ENCODE measurements at places on chromosomes 5 and 9.

- H3K27me3 ChIP-seq, result peaks cover 76% of the 10 kb centered on the region
- H3K36me3 ChIP-seq, result no peaks in the 10 kb centered on the region
- no peak overlapping the region for H3K27ac ChIP-seq
- peak; percentile 14 for DNase-seq
- H3K4me3 ChIP-seq, result no peak overlapping the region
- peaks cover 18% of the 10 kb centered on the region for H3K4me1 ChIP-seq
Observed at GRCh38 chr5:1643651-1644392, 120.1 kb upstream of the LPCAT1 start.

GRCh38 chr5:159489779-159490178, 159.5 kb upstream of the IL12B start:
- peaks cover 12% of the 10 kb centered on the region for H3K27me3 ChIP-seq
- no peak for DNase-seq
- H3K27ac ChIP-seq, result no peak overlapping the region
- H3K4me1 ChIP-seq, result no peaks in the 10 kb centered on the region
- no peaks in the 10 kb centered on the region for H3K36me3 ChIP-seq

- H3K36me3 ChIP-seq, result peaks cover 39% of the 10 kb centered on the region
- no peak overlapping the region for H3K4me3 ChIP-seq
- no peak for DNase-seq
- no peak overlapping the region for H3K27ac ChIP-seq
Observed at GRCh38 chr5:364497-364896, 43.0 kb downstream of the AHRR start.

- no peaks in the 10 kb centered on the region for H3K36me3 ChIP-seq
- no peaks in the 10 kb centered on the region for H3K27me3 ChIP-seq
- no peak overlapping the region for H3K4me3 ChIP-seq
- no peak for DNase-seq
- H3K27ac ChIP-seq, result no peak overlapping the region
Observed at GRCh38 chr9:110707419-110707818, 38.8 kb downstream of the MUSK start.

- H3K4me3 ChIP-seq, result no peak overlapping the region
- H3K27me3 ChIP-seq, result no peaks in the 10 kb centered on the region
- no peak for DNase-seq
- H3K27ac ChIP-seq, result no peak overlapping the region
Observed at GRCh38 chr9:127809540-127810377, 7.1 kb downstream of the FPGS start.

- no peak for DNase-seq
- peaks cover 14% of the 10 kb centered on the region for H3K36me3 ChIP-seq
- peaks cover 2% of the 10 kb centered on the region for H3K4me1 ChIP-seq
Observed at GRCh38 chr9:99211746-99212145, 10.0 kb downstream of the ALG2 start.

DNA sequence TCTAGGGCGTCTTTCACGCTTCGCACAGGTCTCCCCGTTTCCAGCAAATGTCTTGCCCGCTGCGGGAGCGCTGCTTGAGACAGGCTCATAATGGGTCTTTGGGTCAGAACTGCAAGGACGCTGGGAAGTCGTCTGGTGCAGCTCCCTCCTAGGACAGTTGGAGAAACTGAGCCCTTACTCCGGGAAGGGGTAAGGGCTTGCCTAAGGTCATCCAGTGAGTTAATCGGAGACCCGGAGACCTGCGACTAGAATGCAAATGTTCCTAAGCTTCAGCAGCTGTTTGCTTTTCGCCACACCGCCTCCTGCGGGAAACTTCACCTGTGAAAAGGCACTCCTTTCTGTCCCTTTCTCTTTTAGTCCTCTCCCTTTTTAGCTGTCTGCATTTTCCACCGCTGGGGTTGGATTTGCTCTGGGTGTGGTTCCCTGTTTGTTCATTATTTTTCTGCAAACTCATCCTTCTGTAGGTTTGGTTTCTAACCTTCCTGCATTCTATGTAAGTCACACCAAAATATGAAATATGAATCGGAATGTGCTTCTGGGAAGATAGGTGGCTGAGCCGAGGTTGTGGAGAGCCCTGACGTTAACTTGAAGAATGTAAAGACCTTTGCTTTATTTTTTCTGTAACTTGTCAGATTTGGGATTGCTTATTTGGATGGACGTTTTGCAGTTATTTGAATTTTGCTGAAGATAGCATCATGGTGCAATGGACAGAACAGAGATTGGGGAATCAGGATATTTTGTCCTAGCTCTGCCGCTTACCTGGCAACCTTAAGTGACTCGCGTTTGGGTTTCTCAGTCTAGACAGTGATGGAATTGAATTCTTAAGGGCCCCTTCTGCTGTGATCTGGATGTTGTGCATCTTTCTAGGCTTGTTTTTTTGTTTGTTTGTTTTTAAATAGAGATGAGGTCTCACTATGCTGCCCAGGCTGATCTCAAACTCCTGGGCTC, 909 bp downstream of the SLC36A1 start:
- H3K4me1 ChIP-seq, result peaks cover 12% of the 10 kb centered on the region
- H3K4me3 ChIP-seq, result peak overlapping the region; percentile 80
- H3K27ac ChIP-seq, result no peak overlapping the region

DNA sequence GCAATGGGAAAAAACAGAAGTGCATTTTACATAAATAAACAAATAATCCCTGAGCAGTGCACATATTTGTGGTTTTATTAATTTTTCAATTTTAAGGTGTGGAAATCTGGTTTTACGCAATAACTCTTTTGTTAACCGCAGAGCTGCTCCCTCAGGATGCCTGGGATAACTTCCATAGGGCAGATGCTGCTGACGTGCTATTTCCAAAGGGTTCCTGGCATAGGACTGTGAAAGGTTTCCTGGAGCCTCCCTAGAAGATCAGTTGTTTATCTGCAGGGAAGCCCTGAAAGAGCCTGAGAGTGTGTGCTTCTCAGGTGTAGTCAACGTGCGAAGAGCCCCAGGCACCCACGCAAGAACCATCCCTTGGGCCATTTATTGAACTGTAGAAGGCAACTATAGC, 443.5 kb downstream of the PLK2 start:
- H3K36me3 ChIP-seq, result no peaks in the 10 kb centered on the region
- no peak overlapping the region for H3K27ac ChIP-seq
- no peak for DNase-seq
- H3K4me3 ChIP-seq, result no peak overlapping the region

- no peak overlapping the region for H3K4me3 ChIP-seq
- H3K27ac ChIP-seq, result no peak overlapping the region
- H3K36me3 ChIP-seq, result no peaks in the 10 kb centered on the region
- H3K4me1 ChIP-seq, result no peaks in the 10 kb centered on the region
- no peaks in the 10 kb centered on the region for H3K27me3 ChIP-seq
Observed at GRCh38 chr5:163033656-163034055, 403.7 kb upstream of the CCNG1 start.

DNA sequence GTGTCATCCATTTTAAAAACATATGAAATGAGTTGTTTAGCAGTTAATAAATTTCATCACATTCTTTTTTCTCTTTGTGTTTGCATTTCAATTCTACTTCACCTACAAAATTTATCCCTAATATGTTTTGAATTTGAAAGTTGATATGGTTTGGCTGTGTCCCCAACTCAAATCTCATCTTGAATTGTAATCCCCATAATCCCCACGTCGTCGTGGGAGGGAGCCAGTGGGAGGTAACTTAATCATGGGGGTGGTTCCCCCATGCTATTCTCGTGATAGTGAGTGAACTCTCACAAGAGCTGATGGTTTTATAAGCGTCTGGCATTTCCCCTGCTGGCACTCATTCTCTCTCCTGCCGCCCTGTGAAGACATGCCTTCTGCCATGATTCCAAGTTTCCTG, 200.1 kb downstream of the EPB41L4A start:
- no peaks in the 10 kb centered on the region for H3K36me3 ChIP-seq
- DNase-seq, result no peak
- no peak overlapping the region for H3K27ac ChIP-seq
- H3K4me3 ChIP-seq, result no peak overlapping the region

- DNase-seq, result no peak
- no peaks in the 10 kb centered on the region for H3K36me3 ChIP-seq
- no peak overlapping the region for H3K27ac ChIP-seq
- no peak overlapping the region for H3K4me3 ChIP-seq
Observed at GRCh38 chr5:127867022-127867783, 164.0 kb downstream of the CCDC192 start.

- no peak overlapping the region for H3K4me3 ChIP-seq
- H3K36me3 ChIP-seq, result no peaks in the 10 kb centered on the region
- peaks cover 31% of the 10 kb centered on the region for H3K27me3 ChIP-seq
- DNase-seq, result no peak
- H3K27ac ChIP-seq, result no peak overlapping the region
Observed at GRCh38 chr5:112685386-112685785, 52.3 kb upstream of the APC start.

GRCh38 chr5:124438903-124439281, 307.5 kb downstream of the ZNF608 start:
- no peaks in the 10 kb centered on the region for H3K36me3 ChIP-seq
- no peak overlapping the region for H3K27ac ChIP-seq
- DNase-seq, result no peak

DNA sequence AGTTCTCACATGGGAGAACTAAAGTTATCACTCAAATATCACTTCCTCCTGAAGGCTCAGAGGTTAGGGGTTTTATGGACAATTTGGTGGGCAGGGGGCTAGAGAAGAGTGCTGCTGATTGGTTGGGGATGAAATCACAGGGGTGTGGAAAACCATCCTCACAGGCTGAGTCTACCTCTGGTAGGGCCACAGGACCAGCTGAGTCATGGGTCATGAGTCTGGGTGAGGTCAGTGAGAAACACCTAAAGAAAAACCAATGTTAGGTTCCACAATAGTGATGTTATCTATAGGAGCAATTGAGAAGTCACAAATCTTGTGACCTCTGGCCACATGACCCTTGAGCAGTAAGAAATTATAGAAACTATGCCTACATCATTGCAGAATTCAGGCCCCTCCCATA, 203.3 kb upstream of the TARS1 start:
- H3K4me1 ChIP-seq, result peaks cover 57% of the 10 kb centered on the region
- H3K4me3 ChIP-seq, result no peak overlapping the region
- H3K27me3 ChIP-seq, result no peaks in the 10 kb centered on the region
- DNase-seq, result no peak
- no peaks in the 10 kb centered on the region for H3K36me3 ChIP-seq
- no peak overlapping the region for H3K27ac ChIP-seq

DNA sequence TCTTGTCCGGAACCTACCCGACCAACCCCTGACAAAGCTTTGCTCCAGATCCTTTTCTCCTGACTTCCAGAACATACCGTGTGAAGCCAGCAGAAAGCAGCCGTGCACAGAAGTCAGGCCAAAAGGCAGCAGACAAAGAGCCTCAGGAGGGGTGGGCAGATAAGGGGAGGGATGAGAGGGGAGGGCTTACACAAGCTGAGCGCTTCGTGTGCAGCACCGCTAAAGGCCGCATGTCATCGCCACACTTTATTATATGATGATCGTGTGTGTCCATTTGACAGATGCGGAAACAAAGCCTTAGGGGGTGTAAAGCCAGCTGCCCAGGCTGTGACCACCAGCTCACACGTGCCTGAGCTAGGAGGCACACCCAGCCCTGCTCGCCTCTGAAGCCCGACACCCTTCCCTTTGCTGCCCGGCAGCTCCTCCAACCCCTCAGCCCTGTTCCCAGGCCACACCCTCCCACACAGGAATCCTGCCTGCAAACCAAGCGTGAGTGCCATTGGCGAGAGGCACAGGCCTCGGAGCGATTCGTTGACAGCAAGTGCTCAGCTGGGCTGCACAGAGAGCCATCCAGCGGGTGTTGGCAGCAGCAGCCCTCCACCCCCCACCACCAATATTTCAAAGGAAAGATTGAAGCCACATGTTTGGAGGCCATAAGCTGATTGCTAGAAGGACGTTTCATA, 170.5 kb upstream of the SMIM23 start:
- no peak overlapping the region for H3K4me3 ChIP-seq
- peaks cover 6% of the 10 kb centered on the region for H3K27me3 ChIP-seq
- no peaks in the 10 kb centered on the region for H3K4me1 ChIP-seq
- DNase-seq, result no peak
- H3K36me3 ChIP-seq, result no peaks in the 10 kb centered on the region

- peaks cover 11% of the 10 kb centered on the region for H3K4me1 ChIP-seq
- DNase-seq, result no peak
- peaks cover 18% of the 10 kb centered on the region for H3K27me3 ChIP-seq
- H3K27ac ChIP-seq, result no peak overlapping the region
- H3K4me3 ChIP-seq, result no peak overlapping the region
- H3K36me3 ChIP-seq, result no peaks in the 10 kb centered on the region
Observed at GRCh38 chr5:42875211-42875610, 63.5 kb upstream of the SELENOP start.

DNA sequence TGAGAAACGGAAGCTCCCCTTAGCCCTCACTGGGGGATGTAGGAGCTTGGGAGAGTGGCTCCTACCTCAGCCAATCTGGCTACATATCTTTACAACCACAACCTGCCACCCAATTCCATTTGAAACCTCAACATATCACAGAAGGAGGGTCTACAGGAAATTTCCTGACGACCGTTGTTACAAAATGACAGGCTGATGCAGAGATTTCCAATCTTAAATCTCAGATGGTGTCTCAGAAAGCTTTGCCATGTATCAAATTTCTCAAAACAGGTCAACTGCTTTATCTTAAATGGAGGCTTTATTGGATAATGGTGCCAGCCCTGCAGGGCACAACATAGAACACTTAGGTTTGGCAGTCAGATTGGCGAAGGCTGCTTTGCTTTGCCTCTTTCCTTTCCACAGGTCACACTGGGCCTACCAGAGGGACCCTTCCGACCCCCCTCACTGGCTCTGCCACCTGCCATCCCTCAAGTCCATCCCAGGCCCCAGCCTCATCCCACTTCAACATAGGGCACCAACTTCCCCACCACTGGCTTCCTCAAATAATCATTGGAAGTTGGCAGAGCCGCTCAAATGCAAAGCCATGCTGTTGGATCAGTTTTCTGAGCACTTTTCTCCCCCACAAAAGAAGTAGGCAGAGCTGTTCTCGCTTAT, 11.1 kb upstream of the SPATA31E1 start:
- H3K27ac ChIP-seq, result no peak overlapping the region
- no peak overlapping the region for H3K4me3 ChIP-seq
- peaks cover 10% of the 10 kb centered on the region for H3K27me3 ChIP-seq
- H3K36me3 ChIP-seq, result no peaks in the 10 kb centered on the region
- no peak for DNase-seq
- H3K4me1 ChIP-seq, result no peaks in the 10 kb centered on the region

GRCh38 chr5:113020461-113021273, 44.1 kb downstream of the DCP2 start:
- no peaks in the 10 kb centered on the region for H3K27me3 ChIP-seq
- peak; percentile 37 for DNase-seq
- H3K4me3 ChIP-seq, result peak overlapping the region; percentile 40

GRCh38 chr5:110043025-110043424, 353.3 kb downstream of the MAN2A1 start:
- H3K4me1 ChIP-seq, result peaks cover 5% of the 10 kb centered on the region
- H3K27ac ChIP-seq, result no peak overlapping the region
- H3K4me3 ChIP-seq, result no peak overlapping the region
- H3K36me3 ChIP-seq, result peaks cover 5% of the 10 kb centered on the region
- DNase-seq, result no peak
